Cardiac septum (tissue), 1 donor: ENCODE measurements at places on chromosomes 3 and 15.

- no peak for DNase-seq
These were observed 46.6 kb downstream of the ZDHHC19 start for GRCh38 chr3:196164576-196164975.

- DNase-seq: no peak
These were observed 25.9 kb upstream of the SLC6A6 start for GRCh38 chr3:14376348-14377043.

- DNase-seq: no peak
These were observed 141.1 kb upstream of the PTPRG start for GRCh38 chr3:61420136-61420759.

- no peak for DNase-seq
These were observed 31.1 kb upstream of the IL16 start for GRCh38 chr15:81165535-81165934.

GRCh38 chr3:14517601-14518431 is 22.3 kb downstream of the GRIP2 start:
- peak; percentile 61 for DNase-seq

DNA sequence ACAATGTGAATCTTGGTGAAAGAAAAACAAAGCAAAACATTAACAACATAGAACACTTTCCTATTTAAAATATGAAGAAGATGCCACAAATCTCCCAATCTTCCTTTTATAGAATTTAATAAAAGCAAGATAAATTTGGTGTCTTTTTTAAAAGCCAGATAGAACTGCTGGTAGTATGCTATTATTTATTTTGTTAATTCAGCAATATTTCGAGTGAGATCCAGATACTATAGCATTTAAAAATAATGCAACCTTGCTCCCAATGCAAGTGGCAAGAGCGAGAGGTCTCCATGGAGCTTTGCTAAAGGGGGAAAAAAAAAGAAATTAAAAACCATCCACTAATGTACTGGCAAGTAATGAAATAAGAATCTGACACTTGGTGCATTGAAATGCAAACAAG is 121.8 kb downstream of the IL20RB start:
- DNase-seq: no peak
